ENCODE measurements at places on chromosomes 6 and 20.

DNA sequence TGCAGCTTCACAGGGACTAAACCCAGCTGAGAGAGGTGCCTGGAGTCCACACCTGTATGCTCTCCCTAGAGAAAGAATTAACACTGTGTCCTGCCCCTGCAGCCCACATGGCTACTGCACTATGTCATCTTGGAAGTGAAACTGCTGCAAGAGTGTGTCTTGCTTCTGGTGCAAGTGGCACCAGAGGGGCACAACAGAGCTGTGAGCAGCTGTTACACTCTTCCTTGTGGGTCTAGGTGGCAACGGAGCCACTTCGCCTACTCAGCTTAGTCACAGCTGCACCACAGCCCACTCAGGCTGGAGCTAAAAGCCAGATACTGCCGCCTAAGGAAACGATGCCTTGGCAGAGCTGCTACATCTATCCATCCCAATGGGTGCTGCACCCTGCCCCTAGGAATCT, 391.4 kb downstream of the COL12A1 start:
- DNase-seq, result no peak

DNA sequence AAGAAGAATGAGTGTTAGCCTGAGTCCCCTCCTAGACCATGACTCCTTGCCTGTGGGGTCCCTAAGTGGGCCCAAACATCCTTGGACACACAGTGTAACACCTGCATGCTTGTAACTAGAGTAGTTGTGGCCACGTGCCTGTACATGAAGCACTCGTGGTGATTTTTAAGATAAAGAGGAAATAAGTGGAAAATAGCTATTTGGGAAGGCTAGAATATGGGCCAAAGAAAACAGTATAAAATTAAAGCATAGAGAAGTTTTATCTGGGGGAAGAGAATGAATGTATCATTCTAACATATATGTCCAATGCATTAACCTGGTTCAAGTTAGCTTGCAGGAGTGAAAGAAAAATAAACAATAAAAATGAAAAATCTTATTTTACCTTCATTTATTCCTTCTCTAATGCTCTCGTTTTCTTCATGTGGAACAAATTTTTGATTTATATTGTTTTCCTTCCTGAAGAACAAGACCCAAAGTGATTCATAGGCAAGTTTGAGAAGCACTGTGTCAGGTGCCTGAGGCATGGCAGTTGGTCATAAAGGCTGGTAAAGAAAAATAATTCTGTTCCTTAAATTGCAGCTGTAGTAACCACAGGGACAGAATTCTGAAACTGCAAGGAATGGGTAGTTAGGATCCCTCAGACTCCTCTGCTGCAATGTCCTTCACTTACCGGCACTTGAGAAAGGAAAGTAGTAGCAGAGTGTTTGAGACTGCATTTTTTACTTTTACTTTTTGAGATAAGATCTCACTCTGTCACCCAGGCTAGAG, 8.5 kb upstream of the CST3 start:
- no peak for DNase-seq

- no peak for DNase-seq
Measured at GRCh38 chr6:167691533-167692312, 135.0 kb upstream of the AFDN start.

DNA sequence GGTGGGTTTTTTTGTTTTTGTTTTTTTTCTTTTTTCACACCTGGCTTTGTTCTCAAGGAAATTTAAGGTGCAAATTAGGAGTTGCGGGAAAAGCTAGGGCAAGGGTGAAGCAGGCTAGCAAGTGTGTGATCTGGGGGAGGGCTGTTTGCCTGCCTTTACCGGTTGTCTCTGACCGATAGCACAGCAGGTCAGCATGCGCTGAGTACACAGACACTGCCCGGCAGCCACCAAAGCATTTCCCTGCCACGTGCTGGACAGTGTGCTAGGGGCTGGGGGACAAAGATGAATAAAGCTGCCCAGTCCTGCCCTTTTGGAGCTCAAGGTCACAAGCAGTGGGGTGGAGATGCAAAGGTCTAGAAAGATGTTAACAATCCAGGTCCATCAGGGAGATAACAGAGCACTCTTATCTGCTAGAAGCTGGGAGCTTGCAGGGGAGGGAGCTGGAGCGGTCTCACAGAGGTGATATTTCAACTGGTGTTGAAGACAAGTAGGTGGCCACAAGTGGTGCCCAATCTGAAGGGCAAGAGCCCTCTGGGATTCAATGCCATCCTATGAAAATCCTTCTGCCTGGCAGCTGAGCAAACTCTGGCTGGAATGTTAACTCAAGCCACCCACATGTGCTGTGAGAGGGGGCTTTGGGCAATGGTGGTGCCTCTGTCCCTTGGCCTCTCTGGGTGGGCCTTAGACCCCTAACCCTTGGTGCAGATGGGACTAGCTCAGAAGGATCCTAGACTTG, 24.5 kb downstream of the TTBK1 start:
- DNase-seq, result no peak

GRCh38 chr6:159301810-159302593, 132.8 kb downstream of the FNDC1 start:
- no peak for DNase-seq

DNA sequence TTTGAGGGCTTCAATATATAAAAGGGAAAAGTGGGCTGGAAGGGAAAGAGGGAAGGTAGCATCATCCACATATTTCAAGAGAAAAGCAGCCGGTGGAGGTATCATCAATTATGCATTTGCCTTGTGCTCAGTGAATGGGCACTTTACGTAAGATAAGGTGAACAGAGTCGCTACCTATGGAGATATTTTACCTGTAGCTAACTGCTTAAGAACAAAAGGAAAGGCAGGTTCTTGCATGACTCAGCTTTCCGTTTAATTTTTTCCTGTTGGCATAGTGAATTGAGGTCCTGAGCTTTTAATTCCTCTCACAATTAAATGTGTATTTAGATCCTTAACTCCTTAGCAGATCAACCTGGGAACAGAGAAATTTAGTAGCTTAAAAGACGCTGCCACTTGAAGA, 25.5 kb upstream of the PLCB4 start:
- DNase-seq, result no peak

DNA sequence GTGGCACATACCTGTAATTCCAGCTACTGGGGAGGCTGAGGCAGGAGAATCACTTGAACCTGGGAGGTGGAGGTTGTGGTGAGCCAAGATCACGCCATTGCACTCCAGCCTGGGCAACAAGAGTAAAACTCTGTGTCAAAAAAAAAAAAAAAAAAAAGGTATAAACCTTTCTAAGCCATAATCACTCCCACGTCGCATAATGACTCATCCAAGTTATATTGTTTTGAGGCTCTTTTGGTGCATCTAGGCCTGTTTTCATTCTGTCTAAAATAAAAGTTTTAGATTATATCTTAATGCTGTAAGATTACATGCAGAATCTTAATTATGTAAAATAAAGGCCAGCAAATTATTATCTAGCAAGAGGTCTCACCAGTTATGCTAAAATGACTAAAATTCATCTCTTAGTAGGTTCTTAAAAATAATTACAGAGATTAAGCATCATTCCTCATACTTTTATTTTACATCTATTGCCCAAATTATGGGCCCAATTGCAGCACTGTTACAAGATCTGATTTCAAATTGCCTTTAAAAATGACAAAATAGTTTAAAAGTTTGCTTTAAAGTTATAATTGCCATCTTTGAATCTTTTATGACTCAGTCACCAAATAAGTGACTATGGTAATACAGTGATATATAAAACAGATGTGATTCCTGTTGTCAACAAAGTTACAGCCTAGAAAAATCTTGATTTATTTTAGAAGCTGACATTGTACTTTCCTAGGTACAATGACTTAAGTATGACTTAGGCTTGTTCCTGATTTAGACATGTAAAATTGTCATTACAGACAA, 10.4 kb upstream of the SUMO4 start:
- DNase-seq, result no peak

- DNase-seq, result no peak
Measured at GRCh38 chr20:2799271-2799670, 1.2 kb downstream of the CPXM1 start.

DNA sequence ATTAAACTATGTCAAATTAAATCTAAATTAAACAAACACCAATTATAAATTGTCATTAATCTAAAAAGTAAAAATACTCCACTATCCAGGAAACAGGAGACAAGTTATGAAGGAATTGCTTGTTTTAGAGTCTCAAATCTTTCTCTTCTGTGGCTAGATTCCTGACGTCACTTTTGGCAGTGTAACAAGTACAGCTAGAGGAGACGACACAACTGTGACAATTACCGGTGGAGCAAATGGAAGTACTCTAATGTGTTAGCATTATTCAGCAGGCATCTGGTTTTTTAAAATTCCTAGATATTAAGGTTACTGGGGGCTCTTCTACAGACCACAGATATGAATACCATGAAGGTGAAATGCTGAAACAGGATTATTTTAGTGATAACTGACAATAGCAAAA, 1042.7 kb downstream of the EPHA7 start:
- no peak for DNase-seq
